ENCODE measurements at places on chromosomes 6 and 20.

DNA sequence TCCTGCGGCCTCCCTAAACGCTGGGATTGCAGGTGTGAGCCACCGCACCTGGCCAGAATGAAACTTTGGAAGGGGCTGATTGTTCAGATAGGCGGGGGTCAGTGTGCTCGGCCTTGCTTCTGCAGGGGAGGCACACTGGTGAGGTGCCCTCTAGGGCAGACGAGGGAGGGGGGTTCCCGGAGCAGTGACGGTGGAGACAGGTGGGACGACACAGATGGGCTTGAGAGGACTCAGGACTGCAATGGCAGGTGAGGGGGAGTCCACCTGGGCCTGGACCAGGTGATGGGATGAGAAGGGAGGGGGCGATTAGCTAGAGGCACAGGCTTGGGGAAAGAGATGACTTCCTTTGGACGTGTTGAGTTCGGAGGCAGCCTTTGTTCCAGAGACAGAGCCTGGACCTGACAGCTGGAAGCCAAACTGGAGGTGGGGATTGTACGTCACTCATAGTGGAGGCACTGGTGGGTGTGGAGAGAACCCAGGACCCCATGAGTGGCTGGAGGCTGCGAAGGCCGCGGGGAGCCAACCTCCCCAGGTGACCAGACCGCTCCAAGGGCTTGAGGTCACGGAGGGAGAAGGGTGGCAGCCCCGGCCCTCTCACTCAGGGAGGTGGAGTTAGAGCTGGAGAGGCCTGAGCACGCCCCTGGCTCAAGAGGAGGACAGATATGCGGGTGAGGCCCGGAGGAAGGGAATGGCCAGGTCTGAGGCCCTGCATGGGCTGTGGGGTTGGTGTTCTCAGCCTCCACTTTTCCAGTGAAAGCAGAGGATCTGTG lies 10.5 kb upstream of the MAP1LC3A start:
- no peak for DNase-seq

DNA sequence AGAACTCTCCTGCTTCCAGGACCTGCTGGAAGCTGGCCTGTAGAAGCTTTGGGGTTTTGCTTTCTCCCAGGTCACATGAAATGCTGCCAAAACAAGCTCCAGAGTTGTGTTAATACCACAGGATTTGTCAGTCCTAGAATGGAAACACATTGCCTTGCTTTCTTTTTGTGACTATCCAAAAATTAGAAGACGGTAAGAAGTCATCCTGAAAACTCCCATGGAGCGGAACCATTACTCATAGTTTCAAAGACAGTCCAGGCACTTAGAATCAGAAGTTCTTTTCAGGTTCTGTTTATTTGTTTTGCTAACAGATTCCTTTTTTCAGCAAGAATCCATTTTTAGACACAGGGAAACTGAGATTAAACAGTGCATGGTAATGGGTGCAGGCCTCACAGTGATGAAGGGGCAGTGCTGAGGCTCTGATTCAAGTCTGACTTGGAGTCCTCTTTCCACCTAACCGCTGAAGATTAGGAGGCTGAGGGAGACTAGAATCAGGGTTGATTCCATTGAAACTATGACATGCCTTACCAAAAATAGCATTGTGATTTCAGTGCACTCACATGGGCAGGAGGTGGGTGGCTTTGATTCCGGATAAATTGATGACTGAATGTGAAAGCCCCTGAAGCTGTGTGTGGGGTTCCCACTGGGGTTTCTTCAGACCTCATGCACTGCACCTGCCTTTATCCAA lies 72.2 kb upstream of the NAA20 start:
- DNase-seq = no peak

DNA sequence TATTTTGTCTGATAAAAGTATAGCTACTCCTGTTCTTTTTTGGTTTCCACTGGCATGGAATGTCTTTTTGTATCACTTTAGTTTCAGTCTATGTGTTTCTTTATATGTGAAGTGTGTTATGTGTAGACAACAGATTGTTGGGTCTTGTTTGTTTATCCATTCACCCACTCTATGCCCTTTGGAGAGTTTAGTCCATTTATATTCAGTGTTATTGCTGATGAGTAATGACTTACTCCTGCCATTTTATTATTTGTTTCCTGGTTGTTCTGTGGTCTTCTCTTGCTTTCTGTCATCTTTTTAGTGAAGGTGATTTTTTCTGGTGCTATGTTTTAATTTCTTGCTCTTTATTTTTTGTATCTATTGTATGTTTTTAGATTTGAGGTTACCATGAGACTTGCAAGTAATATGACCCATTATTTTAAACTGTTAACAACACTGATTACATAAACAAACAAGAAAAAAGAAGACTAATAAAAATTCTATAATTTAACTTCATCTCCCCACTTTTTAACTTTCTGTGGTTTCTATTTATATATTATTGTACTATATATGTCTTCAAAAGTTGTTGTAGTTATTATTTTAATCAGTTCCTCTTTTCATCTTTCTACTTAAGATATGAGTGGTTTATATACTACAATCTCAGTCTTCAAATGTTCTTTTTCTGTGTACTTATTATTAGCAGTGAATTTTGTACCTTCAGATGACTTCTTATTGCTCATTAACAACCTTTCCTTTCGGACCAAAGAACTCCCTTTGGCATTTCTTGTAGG lies 323.4 kb downstream of the BTBD9 start:
- no peak for DNase-seq

DNA sequence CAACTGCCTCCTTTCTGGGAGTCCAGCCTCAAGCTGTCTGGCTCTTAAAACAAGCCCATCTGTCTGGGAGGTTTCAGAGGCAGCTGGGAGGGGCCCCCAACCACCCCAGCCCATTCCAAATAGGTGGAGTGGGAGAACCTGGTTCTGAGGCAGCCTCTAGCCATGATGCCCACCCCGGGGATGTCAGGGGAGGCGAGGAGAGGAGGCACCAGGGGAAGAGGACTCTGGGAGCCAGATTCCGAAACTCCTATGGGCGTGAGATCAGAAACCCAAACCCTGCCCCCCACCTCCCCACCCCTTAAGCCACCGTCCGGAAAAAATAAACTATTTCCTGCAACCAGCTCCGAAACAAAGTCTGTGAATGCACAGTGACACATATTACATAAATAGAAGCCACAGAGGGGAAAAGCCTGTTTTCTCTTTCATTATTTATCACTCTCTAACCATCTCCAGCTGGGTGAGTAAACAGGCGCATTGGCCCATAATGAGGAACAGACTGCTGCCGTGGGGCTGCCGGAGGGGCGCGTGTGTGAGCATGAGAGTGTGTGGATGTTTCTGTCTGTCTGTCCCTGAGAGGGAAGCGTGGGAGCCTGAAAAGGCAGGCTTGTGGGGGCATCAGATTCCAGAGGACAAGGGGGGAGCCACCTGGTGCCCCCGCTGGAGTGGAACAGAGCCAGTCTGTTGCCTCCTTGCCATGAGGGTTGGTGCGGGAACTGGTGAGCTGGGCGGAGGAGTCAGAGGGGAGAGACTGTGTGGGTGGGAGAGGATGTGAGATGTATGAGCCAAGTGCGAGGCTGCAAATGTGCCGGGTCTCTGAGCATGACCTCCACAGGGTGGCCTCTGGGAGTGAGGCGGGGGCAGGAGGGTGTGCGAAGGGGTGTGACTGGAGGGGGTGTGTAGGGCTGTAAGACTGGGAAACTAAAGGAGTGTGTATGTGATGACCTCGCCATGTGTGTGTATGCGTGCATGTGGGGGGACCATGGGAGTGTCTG lies 14.3 kb upstream of the FOXP4 start:
- DNase-seq = no peak

DNA sequence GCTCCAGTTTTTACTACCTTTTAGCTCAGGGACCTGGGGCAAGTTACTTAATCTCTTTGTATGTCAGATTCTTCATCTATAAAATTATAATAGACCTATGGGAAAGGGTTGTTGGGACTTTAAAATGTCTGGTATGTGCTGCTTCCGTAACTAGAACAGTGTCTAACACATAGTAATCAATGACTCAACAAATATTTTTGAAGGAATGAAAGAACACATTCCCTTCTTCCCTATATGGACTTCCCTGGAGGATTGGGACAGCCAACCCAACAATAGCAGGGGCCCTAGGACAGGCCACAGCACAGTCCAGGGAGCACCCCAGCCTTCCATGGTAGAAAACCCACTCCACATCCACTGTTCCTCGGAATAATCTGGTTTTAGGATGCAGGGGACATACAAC lies 50.7 kb upstream of the TPD52L1 start:
- no peak for DNase-seq

GRCh38 chr6:30019819-30020218 lies 41.2 kb upstream of the POLR1H start:
- DNase-seq = no peak

DNA sequence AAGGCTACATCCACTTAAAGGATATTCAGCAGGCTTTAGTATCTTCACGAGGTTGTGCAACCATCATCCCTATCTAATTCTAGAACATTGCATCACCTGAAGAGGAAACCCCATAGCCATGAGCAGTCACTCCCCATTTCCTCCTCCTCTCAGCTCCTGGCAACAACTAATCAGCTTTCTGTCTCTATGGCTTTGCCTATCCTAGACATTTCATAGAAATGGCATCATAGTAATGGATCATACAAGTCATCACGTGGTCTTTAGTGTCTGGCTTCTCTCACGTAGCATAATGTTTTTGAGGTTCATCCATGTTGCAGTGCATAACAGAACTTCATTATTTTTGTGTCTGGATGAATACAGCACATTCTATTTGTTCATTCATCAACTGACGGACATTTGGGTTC lies 20.5 kb downstream of the SNAI1 start:
- DNase-seq = no peak

- DNase-seq = no peak
Observed at GRCh38 chr6:167804281-167805013, 22.3 kb upstream of the AFDN start.

DNA sequence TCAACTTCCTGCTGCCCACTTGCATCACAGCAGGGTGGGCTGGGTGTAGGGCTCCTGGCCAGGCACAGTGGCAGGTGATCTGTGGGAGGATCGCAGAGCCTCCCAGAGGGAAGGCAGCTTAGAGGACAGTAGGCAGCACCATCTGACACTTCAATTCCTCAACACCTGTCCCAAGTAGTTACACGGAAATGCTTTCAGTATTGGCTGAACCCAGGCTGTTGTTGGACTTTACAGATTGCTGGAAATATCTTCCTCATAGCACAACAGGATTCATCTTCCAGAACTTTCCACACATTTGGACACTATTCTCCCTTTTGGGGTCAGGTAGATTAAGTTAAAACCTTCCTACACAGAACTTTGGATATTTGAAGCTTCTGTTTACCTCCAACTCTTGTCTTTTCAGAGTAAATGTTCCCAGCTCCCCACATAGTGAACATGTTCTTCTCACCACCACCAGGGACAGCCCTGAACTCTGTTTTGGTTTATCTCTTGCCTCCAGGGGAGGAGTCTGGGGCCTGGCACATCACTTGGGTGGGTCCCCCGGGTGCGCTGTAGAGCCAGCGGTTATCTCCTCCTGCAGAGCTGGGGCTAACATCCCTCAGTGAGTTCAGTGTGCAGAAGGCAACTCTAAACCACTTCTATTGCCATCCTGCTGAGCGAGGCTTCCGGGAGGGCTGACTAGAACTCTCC lies 3.5 kb upstream of the SLC22A2 start:
- no peak for DNase-seq

DNA sequence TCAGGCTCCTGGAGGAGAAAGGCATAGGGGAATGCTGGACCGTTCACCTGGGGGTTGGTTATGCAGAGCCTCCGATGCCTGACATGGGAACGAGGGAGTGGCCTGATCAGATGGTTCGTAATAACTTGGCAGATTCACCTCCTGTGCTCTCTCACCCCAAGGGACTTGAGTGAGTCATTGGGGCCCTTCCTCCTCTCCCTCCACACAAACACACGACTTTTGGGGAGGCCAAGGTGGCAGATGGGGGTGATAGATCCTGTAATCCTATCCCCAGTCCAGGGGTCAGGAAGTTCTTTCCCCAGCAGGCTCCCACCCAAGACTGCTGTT lies 45.6 kb upstream of the ARFGEF2 start:
- DNase-seq = no peak

DNA sequence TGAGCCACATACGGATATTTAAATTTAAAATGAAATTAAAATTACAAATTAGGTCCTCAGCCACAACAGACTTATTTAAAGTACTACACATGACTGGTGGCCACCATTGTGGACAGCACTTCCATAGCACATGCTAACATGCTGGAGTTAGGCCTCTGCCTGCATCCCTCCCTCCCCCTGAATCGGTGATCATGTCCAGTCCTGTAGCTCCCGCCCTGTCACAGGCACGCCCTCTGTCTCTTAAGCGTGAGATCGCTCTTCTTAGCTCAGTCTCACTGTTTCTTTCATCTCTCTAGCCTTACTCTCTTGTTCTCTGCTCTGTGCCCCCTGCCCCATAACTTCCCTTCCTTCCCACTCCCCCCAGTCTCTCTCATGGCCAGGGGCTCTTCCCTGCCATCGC lies 28.9 kb downstream of the ELMO2 start:
- no peak for DNase-seq

GRCh38 chr6:105882121-105882803 lies 203.9 kb upstream of the PRDM1 start:
- DNase-seq = no peak

Measured in cardiac septum (tissue), 1 donor.